ENCODE measurements at places on chromosomes 5 and 9.
A peak's percentile ranks its signal among the peaks of the same experiment; 100 is the strongest.

- no peak for DNase-seq
These were observed 215.7 kb downstream of the SLIT3 start for GRCh38 chr5:169085212-169085611.

DNA sequence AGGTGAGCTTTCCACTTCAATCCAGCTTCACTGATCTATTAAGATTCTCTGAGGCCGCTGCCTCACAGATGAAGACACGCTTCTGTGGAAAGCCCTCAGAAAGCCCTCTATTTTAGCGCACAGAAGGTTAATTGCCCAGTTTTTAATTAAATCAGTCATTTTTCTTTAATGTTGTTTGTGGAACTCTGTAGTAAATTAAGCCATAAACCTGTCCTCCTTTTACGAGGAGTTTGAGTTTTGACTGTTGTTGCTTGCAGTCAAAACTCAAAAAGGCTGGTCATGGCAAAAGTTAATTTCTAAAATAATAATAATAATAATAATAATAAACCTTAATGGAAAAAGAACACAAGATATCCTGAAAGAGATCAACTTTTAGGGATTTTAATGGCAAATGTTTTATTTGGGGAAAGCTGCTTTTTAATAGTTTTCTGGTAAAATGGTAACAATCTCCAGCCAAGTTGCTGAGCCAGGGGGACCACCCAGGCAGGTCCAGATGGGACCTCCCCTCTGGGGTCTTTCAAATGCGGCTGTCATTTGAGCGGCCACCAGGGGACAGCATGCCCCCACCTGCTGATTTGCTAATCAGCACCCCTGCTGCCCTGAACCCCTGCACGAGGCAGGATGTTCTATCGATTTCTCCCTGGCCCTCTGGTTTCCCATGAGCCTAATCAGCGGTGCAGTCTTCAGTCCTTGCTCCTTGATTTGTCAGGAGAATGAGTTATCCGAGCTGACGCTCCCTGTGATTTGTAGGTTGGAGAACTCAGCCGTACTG is 247.2 kb downstream of the FSTL4 start:
- DNase-seq: no peak

DNA sequence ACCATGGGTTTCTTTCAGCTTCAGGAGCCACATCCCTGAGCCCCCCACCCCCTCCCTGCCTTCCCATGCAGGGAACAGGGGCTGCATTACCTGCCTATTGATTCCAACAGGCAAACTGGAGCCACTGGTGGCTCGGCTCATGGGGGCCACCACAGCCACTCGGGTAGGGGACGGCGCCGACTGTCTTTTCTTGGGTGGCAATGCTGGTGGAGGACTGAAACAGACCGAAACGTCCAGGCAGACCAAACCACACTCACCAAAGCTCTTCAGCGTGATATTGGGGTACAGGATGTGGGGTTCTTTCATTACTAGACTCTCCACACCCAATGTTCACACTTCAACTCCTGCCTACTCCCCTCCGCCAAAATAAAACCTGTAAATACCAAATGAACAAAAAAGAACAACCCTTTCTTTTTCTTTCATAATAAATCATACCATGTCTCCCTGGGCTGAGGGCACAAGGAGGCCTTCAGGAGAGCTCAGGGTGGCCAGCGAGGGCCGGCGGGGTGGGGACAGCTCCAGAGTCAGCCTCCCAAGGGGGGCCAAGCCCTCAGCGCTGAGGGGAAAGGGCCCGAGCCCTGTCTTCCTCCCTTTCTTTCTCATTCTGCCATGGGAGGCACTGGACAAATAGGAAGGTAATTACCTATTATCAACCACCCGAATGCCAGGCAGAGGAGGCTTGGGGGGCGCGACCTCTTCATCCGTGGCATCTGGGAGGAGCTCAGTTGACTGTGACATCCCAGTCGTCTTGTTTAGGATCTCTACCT is 83.3 kb downstream of the PRRT1B start:
- peak; percentile 21 for DNase-seq

DNA sequence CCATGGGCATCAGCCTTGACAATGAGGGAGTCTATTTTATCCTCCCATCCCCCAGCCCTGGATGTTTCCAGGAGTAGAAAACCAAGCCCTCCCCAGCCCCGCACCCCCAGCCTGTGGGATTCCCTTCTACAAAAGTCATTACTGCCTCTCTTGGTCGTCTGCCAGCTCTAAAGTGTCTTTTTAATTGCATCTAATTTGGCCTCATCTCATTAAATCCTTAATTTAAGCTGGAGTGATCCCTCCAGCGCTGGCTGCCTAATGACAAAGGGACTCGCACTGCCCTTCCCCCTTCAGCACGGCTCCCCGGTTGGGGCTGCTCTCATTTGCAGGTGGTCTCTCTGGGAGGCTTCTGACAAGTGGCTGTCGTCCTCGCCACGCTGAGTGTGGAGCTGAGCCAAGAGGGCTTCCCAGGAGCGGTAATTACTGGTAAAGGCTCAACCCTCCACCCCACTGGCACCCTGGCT is 107.9 kb upstream of the ALDH1B1 start:
- no peak for DNase-seq

DNA sequence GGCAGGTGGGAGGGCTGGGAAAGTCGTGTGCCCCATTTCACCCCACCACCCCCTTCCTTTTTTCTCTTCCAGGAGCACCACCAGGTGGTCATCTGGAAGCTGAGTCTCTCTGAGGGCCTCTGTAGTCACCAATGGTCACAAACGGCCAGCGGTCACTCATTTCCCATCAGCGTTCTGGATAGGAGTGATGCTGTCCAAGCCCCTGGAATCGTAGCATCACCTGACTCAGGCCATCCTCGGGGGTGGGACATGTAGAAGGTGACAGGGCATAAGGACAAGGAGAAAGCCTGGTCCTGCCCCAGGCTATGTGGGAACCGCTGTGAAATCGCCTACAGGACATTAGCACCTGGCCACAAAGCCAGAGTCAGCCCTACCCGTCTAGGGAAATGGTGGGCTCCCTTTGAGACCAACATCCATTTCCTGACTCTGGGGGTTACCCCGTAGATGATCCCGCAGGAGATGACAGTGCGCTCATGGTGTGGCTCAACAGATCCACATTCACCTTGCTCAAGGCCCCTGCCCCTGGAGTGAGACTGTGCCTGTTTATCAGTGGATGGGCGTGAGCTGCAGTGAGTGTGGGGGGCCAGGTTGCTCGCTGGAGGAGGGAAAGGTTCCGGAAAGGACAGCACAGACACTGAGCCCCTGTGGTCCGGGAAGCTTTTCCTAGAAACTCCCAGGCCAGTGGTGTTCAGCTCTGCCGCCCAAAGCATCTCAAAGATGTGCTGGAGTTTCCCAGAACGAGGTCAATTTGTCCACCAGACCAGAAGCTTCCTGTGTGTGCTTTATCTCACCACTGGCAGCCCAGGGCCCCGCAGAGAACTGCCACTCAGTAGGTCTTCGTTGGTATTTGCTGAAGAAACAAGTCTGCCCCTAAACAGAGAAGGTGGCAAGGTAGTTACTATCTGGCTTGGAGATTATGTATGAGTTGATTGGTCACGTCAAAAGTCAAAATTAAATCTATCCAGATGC is 61.1 kb upstream of the UNC5A start:
- no peak for DNase-seq

DNA sequence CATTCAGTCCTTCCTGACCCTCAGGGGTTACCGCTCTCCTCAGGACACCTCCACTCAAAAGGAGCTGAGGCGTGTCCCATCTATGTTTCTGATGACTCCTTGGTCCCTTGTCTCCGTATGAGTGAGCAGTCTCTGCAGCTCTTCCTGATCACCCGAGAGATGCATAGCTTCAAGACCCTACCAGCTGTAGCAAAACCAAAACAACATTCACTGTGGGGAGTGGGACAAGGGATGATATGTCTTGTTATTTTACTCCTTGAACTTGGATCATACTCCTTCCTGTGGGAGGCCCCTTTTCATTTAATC is 14.4 kb downstream of the GLDC start:
- no peak for DNase-seq

DNA sequence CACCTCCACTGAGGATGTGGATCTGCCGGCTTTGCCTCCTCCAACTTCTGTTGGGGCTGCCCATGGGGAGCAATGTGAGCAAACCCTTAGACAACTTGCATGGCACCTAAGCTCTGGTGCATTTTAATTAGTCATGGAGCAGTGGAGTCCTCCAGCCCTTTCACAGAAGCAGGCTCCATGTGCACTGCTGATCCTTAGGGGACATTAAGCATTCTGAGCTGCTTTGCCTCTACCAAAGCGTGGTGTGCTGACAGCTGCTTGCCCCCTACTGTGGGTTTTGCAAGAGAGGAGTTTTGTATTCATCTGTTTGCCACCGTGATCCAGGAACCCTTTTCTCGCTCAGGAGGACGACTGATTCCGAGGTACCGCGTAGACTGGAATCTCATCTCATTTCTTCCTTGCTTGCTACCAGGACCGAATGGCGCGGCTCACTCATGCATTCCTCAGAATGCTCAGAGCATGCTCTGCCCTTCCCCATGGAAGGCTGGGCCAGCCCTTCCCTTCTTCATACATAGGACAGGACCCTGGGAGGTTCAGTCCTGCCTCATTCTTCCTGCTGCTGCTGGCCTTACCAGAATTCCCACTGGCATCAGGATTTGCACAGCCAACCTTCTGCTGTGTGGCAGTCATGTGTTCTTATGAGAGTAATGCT is 432.5 kb downstream of the GADD45G start:
- no peak for DNase-seq

- no peak for DNase-seq
These were observed 757 bp downstream of the TMEM250 start for GRCh38 chr9:136117916-136118319.

GRCh38 chr5:160494451-160494850 is 72.8 kb downstream of the PTTG1 start:
- no peak for DNase-seq

DNA sequence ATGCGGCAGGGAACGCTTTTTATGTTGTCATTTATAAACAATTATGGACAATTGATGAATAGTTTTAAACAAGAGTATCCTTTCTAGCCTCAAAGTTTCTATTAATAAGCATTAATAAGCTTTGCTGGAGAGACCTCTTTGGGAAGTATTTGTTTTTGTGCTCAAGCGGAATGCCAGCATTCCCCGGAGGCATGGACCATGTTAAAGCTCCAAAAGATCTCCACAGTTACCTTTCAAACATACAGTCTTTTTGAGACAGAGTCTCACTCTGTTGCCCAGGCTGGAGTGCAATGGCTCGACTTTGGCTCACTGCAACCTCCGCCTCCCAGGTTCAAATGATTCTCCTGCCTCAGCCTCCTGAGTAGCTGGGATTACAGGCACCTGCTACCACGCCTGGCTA is 9.6 kb downstream of the MSANTD3 start:
- no peak for DNase-seq

DNA sequence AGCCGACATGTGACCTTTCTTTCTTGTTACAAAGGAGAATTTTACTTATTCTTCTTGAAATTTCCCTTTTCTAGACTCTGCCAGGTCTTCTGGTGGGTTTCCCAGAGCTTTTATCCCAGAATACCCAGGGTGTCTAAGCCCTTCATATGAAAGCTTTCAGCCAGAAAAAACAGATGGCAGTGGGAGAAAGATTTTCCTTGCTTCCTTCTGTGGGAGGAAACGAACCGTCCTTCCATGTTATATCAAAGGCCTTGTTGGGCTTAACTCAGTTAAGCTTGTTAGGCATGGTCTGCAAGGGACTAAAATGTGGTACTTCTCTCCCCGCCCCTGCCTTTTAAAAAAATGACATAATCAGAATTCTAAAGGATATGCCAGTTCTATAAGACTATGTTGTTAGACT is 47.5 kb downstream of the SPATA31D1 start:
- DNase-seq: no peak

GRCh38 chr5:134273642-134274395 is 47.9 kb upstream of the PPP2CA start:
- no peak for DNase-seq

GRCh38 chr5:37838933-37839341 is 904 bp downstream of the GDNF start:
- DNase-seq: no peak

DNA sequence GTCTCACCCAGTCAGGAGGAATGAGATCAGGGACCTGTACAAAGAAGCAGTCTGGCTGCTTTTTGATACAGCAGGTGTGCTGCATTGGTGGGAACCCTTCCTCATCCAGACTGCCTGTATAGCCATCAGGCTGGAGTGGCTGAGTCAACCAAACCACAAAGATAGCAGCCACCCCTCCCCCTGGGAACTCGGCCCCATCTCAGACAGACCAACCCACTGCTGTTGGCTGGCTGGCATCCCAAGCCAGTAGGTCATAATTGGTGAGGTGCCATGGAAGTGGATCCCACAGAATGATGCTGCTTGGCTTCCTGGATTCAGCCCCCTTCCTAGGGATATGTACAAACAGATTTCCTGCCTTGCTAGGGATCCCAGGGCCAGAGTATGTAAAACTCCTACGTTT is 60.9 kb downstream of the YTHDC2 start:
- no peak for DNase-seq

DNA sequence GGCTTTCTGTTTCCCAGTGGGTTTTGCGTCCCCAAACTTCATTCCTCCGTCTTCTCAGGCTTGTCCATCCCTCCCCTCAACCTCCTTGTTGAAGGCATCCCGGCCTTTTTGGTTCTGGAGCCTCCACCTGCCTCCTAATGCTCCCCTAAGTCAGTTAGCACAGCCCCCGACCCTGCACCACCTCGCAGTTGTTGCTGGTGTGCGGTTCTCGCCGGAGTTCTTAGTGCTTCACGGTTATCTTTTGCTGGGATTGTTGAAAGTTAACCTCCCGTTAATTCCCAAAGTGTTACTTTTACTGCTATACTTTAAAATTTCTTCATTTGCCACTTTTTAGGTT is 447 bp downstream of the UBLCP1 start:
- no peak for DNase-seq

DNA sequence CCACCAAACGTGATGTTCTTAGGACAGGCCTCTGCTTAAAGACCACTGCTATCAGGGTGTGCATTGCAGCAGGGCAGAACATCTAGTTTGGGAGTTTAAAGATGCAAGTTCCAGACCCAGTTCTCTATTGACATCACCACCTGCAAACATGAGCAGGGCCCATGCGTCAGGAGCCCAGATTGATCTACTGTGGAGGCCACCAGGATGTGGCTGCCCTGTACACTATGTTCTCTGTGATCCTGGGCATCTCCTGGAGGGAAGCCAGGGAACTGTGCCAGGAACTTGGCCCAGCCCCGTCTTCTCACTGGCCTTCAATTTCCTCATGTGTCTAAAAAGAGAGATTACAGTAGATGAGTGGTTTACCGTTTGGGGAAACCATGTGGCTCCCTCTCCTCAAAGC is 87.1 kb downstream of the PDE6A start:
- DNase-seq: no peak

DNA sequence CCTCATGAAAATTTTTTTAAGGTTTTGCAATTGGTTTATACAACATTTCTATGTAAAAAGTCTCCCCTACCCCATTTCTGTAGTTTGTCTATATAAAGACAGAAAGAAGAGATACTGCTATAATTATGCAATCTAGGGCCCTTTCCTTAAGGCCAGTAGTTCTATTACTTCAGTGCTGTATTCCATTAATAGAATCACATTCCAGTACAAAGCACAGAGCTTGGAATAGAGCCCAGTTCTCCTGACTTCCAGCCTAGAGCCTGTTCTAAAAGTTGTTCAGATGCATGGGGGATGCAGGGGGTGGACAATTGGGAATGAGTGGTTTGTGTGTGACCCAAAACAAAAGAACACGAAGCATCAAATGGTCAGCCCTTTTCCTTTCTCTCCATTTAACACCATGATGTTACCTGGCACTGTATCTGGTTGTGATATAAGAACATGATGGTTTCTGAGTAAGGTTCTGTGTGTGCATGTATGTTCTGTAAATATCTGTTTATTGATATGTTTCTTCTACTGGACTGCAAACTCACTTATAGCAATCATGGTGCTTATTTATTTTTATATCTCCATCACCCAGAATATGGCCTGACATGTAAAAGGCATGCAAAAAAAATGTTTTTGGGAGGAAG is 8.2 kb upstream of the GRAMD2B start:
- DNase-seq: no peak
